ENCODE measurements at places on chromosomes 5 and 9. TPM values are rescaled to one million over a fixed set of nuclear protein-coding genes. Genes with fewer than 3 reads are reported as not detected.

The AMBP gene
- total RNA-seq: not detected

The CTXN3 gene
- not detected for total RNA-seq

The PDGFRB gene
- not detected for total RNA-seq

The JAKMIP2 gene
- 3.9 TPM for total RNA-seq

The GDA gene
- total RNA-seq: not detected

The MBLAC2 gene
- 5.1 TPM for total RNA-seq

The CDH9 gene
- total RNA-seq: not detected

The SLC46A2 gene
- not detected for total RNA-seq

The PCDHGB4 gene
- total RNA-seq: not detected

The EXD3 gene
- 7.1 TPM for total RNA-seq

The FGFR4 gene
- total RNA-seq: 1.5 TPM

The TAF11L5 gene
- total RNA-seq: not detected

The CCL19 gene
- total RNA-seq: 0.30 TPM

The LECT2 gene
- total RNA-seq: not detected

The PCDHA9 gene
- total RNA-seq: not detected

The GABBR2 gene
- not detected for total RNA-seq

The CLIC3 gene
- not detected for total RNA-seq

The PTPRD gene
- not detected for total RNA-seq

The AQP7 gene
- total RNA-seq: not detected

The ZNF883 gene
- 1.1 TPM for total RNA-seq

The CAMK4 gene
- 53.1 TPM for total RNA-seq

The DNM1 gene
- total RNA-seq: 0.72 TPM

The BAAT gene
- 0.07 TPM for total RNA-seq

The SPATA31A3 gene
- total RNA-seq: not detected

The HTR1A gene
- not detected for total RNA-seq

The DNAJB5 gene
- 10.3 TPM for total RNA-seq

The MYOZ3 gene
- total RNA-seq: 0.30 TPM

The ZDHHC11 gene
- 6.4 TPM for total RNA-seq

The KCTD16 gene
- total RNA-seq: 0.25 TPM

The TNFSF8 gene
- total RNA-seq: 42.3 TPM

The WNT8A gene
- total RNA-seq: not detected

The SLC22A5 gene
- 4.9 TPM for total RNA-seq

The PDE6A gene
- total RNA-seq: not detected

The IFNA21 gene
- total RNA-seq: not detected

The DMRT3 gene
- total RNA-seq: not detected

The GNAQ gene
- 22.8 TPM for total RNA-seq
